ENCODE measurements at places on chromosomes 2 and 18. TPM values are rescaled to one million over a fixed set of nuclear protein-coding genes. Genes with fewer than 3 reads are reported as not detected.

Gene LHCGR
- not detected for total RNA-seq

Gene CRYGC
- total RNA-seq, result not detected

Gene TMEM178A
- not detected for total RNA-seq

Gene CNTNAP5
- total RNA-seq, result not detected

Gene SH3BP4
- total RNA-seq, result 2.6 TPM

Gene RAB1A
- 101 TPM for total RNA-seq

Gene APOB
- not detected for total RNA-seq

Gene RBM43
- total RNA-seq, result 12.4 TPM

Gene AGPS
- 27.4 TPM for total RNA-seq

Gene BOD1L2
- not detected for total RNA-seq

Gene DTYMK
- total RNA-seq, result 15.6 TPM

Gene TSGA10
- total RNA-seq, result 8.4 TPM

Gene SLC5A7
- not detected for total RNA-seq

Gene TMEM200C
- total RNA-seq, result not detected

Gene PLEKHH2
- total RNA-seq, result 0.19 TPM

Gene MEP1B
- total RNA-seq, result not detected

Gene ANTXR1
- not detected for total RNA-seq

Gene PROKR1
- not detected for total RNA-seq

Gene ASAP2
- 0.60 TPM for total RNA-seq

Gene TTC32
- 45.3 TPM for total RNA-seq

Gene CTIF
- 10.2 TPM for total RNA-seq

Gene CXCR1
- total RNA-seq, result 19.2 TPM

Gene FEV
- total RNA-seq, result not detected

Gene SCG2
- total RNA-seq, result not detected

Gene CDH19
- total RNA-seq, result not detected

Gene UGT1A5
- total RNA-seq, result not detected

Gene AMER3
- total RNA-seq, result not detected

Gene ABCG8
- total RNA-seq, result not detected

Gene DOK6
- total RNA-seq, result not detected

Gene TLX2
- 0.45 TPM for total RNA-seq

Gene EMILIN2
- total RNA-seq, result 8.4 TPM

Gene L3MBTL4
- total RNA-seq, result 34.2 TPM

Gene COL3A1
- total RNA-seq, result not detected

Gene LYG2
- not detected for total RNA-seq

Gene CCDC85A
- total RNA-seq, result not detected

Gene TFPI
- total RNA-seq, result 1.2 TPM

Gene CYS1
- not detected for total RNA-seq

Gene PID1
- total RNA-seq, result 3.0 TPM

Gene SP140L
- total RNA-seq, result 73.4 TPM

Gene MATN3
- total RNA-seq, result not detected

Gene LAMA3
- total RNA-seq, result not detected

Gene PLGLB2
- 4.1 TPM for total RNA-seq

Gene DGKD
- 329 TPM for total RNA-seq

Gene FBXO48
- 1.1 TPM for total RNA-seq

Gene CTDSP1
- 223 TPM for total RNA-seq

Gene STARD6
- not detected for total RNA-seq

Gene AFF3
- total RNA-seq, result 5.6 TPM

Gene SCN1A
- not detected for total RNA-seq

Gene HOXD4
- not detected for total RNA-seq

Gene HOXD3
- total RNA-seq, result not detected

Gene ATOH8
- total RNA-seq, result 0.23 TPM

Gene DNAH7
- total RNA-seq, result 0.20 TPM

Data from natural killer cell (primary cell).